ENCODE measurements at places on chromosomes 6 and 20. TPM values are rescaled to one million over a fixed set of nuclear protein-coding genes. Genes with fewer than 3 reads are reported as not detected.

GRCh38 chr6:166435574-166435973 lies 52.8 kb upstream of the MPC1 start:
- peak; percentile 49 for DNase-seq

Gene FERMT1
- not detected for total RNA-seq

DNA sequence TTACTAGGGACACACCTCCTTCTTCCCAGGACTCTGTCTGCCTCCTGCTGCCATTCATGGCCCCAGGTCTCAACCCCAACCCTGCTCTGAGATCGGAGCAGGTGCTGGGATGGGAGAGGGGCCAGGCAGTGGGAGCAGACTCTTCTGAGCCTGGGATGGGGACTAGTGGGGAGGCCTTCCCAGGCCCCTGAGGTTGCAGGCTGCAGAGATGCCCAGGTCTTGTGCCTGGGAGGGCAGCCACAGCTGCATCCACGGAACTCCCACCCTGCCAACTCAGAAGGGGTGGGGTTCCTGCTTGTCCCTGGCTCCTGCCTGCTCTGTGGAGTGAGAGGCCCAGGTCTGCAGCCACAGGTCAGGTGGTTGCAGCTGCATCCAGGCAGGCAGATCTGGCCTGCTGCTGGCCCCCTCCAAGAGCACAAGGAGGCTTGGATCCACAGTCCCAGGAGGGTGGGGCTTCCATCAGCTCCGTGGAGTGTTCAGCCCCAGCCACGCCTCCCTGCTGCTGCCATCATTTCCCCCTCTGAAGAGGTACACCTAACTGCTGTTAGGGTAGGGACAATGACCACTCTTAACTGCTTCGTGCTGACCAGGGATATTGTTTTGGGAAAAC lies 2.9 kb upstream of the SLC22A1 start:
- DNase-seq = no peak

GRCh38 chr20:54048481-54048880 lies 21.9 kb downstream of the BCAS1 start:
- DNase-seq = no peak

Gene MAS1
- total RNA-seq = not detected

Gene PTGIS
- total RNA-seq = not detected

DNA sequence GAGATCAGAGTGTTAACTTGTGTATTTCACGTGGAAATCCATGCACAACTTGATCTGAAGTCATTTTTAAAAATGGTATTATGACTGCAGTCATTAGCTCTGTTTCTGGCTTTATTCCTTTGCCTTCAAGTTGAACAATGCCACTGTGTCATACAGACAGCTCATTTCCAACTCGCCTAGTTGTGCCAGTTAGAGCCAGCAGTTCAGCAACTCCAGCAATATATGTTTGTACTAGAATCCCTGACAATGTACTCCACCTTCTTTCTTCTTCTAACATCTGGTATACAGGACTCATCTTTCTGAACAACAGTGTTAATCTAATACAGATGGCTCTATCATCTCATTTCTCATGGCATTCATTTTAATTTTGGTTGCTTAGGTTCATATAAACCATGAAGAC lies 418.3 kb upstream of the POU3F2 start:
- DNase-seq = no peak

Gene LKAAEAR1
- not detected for total RNA-seq

Gene MEP1A
- not detected for total RNA-seq

- DNase-seq = no peak
Measured at GRCh38 chr6:25456249-25457040, 177.3 kb downstream of the CARMIL1 start.

Gene APCDD1L
- not detected for total RNA-seq

- peak; percentile 69 for DNase-seq
Measured at GRCh38 chr6:16514249-16514648, 247.0 kb downstream of the ATXN1 start.
